ENCODE measurements at places on chromosomes 3 and 15.

GRCh38 chr3:194019398-194020165 lies 116.4 kb upstream of the HES1 start:
- no peak for DNase-seq

GRCh38 chr3:127542441-127542952 lies 48.0 kb downstream of the TPRA1 start:
- no peak for DNase-seq

DNA sequence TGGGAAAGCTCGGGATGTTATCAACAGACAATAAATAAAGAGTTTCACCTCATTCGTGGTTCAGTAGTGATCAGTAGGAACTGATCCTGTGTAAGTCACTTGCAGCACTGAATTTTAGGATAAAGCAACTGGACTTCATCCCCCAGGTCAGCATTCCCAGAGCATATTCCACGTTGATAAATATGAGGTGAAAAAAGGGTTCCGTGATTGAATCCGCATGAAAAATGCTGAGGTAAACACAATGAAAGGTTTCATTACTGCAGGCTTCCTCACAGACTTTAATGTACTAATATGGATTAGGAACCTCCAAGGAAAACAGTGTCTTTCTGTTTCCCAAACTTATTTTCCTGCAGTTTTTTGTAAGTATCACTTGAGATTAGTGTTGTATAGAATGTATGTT lies 177.3 kb upstream of the BHLHE40 start:
- DNase-seq: no peak

- DNase-seq: no peak
These were observed 18.9 kb downstream of the CX3CR1 start for GRCh38 chr3:39260957-39261356.

GRCh38 chr3:30602946-30603345 lies 3.5 kb upstream of the TGFBR2 start:
- DNase-seq: no peak

GRCh38 chr3:174951498-174952005 lies 92.4 kb downstream of the NAALADL2 start:
- DNase-seq: no peak

DNA sequence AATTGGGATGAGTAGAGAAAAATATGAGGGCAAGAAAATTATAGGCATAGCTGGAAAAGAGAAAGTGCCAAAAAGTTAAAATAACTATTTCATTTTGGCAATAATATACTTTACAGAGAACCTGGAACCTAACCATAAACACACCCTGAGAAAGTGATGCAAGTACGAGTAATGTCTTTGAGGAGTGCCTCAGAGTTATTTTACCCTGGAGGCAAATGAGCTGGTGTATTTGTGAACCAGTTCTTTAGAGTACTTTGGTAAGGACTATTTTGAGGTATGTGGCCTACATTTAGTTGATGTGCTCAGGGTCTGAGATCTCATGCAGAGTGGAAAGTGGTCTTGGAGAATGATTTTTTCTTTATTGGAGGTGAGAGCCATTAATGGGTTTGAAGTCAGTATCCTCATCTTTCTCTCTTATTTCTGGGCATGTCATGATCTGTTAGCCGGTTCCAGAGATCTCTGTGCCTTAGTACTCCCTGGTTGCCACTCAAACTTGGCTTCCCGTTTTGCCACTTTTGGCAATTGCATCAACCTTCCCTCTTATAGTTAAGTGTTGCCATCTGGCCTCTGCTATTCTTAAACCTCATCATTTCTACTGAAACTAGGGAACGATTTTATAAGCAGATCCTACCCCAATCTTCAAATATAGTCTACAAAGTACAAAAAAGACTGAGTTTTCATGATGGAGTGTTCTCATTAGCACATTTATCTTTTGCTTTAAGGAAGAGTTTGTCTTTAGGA lies 145.7 kb downstream of the EPHA6 start:
- no peak for DNase-seq

DNA sequence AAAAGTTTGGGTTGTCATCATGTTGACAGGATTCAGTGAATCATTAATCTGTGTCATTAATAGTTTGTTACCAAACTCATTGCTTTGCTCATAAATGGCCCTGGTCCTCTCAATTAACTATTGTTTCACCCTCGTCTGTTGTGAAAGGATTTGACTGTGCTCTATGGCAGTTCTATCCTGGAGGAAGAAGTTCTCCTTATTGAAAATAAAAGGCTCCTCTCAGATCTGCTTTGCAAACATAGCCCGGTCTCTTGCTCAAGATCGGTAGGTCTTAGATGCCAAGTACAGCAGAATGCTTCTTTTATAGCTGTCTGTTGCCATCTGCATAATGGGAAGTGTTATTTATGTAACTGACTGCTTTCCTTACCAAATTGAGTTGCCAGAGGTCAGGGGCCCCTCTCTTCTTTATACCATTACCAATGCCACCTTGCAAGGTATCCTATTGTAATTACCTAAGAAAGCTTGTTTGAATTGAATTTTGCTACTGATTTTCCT lies 146.5 kb downstream of the EBLN2 start:
- no peak for DNase-seq

GRCh38 chr3:135456108-135456790 lies 509.3 kb upstream of the PPP2R3A start:
- peak; percentile 83 for DNase-seq

DNA sequence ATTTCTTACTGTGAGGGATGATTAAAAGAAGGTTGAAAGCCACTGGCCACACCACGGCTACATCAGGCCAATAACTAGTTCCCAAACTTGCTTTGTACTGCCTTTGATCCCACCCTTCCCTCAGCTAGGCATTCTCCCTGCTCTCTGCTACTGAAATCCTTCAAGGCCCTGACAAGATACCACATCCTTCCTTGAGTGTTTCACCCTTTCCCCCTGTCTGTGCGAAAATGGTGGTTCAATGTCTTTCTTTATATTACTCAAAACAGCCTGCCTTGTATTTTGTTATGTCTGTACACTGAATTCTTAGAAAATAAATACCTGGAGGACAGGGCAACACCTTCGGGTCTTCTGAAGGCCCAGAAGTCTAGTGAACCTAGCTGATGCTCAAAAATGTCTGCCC lies 932 bp upstream of the VPS8 start:
- no peak for DNase-seq

DNA sequence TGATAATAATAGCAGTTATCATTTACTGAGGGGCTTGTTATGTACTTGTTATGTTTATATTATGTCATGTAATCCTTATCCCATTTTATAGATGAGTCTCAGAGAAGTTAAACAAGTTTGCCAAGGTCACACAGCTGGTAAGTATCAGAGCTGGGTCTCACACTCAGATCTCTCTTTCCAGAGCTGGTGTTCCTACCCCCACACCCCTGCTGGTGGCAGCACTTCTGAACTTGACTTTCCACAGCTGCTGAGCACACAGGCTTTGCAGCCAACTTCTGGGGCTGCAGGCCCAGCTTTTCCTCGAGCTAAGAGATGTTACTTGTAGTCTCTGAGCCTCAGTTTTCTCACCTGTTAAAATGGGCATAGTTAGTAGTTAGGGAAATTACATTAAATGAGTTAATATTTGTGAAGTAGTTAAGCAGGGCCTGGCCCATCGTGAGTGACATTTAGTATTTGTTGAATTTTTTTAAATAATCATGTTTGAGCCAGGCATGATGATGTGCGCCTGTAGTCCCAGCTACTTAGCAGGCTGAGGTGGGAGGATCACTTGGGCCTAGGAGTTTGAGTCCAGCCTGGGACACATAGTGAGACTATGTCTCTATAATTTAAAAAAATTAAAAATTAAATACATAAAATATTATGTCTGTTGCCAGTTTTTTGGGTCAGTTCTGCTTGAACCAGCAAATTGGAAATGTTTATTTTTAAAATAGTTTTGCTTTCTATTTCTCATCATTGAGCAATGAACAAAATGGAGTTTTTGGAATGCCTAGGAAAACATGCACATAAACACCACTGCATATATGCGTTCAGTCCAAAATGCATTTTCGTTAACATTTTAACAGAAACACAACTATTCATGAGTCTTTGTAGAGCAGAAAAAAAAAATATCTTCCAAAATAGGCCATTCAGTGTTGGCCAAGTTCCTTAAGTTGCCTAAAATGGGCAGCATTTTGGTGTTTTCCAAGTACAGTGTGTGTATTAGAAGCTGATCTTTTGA lies 87.3 kb downstream of the SMAD6 start:
- DNase-seq: no peak

DNA sequence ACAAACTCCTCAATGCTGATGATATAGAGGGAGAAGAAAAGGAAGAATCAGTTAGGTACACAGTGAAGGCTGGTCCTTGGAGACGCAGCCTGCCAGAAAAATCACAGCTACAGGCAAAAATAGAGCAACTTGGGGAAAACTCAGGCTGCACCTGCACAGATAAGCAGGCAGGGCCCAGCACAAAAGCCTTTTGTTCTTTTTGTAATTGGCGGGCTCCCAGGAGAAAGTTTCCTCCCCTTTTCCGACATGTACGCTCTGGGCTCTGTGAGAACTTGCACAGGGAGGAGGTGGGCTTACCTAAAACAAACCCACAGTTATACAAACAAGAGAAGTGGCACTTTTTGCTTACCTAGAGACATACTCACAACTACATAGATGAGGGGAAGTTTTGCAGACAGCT lies 813.4 kb upstream of the EPHA6 start:
- DNase-seq: peak; percentile 85

DNA sequence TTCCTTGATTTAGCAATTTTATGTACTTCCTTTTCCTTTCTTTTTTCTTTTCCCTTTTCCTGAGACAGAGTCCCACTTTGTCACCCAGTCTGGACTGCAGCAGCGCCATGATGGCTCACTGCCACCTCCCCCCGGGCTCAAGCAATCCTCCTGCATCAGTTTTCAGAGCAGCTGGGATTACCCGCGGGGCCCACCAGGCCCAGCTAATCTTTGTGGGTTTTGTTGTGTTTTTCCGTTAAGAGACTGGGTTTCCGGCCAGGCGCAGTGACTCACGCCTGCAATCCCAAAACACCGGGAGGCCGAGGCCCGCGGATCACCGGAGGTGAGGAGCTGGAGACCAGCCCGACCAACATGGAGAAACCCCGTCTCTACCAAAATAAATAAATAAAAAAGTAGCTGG lies 17.7 kb downstream of the GOLGA8S start:
- no peak for DNase-seq

DNA sequence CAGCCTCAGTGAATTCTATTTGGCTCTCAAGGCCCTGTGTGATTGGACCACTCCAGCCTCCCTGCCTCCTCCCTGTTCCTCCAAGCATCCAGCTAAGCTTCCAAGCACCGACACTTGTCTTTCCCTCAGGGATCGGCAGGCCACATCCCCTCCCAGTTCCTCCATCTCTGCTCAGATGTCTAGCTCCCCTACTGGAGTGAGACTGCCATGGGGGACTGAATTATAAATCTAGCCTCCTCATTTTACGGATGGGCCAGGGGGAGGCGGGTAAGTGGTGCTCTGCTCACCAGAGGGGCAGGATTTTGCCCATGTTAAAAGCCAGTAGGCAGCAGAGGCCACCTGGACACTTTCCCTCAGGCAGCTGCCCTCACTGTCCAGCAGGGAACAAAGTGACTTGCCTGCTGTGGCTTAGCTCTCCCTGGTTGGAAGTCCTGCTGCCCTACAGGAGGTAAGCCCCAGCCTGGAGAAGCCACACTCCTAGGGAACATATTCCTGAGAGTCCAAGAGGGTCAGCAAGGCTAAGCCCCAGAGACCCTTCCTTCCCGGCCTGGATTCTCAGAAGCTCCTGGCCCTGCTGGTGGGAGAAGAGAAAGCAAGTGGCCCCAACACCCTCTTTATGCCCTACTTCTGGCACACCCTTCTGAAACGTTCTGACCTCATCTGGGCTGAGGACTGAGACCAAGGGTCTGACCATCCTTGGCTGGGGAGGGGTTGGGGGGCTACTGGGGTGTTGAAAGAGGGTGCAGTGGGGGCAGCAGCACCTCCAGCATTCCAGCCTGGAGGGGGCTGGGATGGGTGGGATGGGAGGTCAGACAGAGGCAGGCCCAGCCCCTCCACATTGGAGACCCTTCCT lies 9.1 kb upstream of the HHATL start:
- DNase-seq: no peak

DNA sequence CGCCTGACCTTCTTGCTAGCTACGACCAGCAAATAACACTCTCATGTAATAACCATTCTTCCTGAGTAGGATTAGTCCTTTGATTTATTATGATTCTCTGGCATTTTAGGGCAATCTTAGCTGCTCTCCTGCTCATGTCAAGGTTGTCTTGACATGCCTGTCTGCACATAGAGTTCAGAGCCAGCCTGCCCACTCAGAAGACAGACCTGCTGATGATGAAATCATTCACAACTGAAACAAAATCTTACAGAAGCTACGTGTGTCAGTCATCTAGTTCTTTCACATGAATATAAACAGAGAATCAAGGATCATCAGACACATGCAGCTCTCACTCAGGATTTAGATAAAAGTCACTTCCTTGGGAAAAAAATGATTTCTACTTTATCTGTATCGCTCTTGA lies 173.6 kb upstream of the LYSMD4 start:
- DNase-seq: no peak
